IMR-90 (cell line): ENCODE measurements at places on chromosomes 6 and 20. TPM values are rescaled to one million over a fixed set of nuclear protein-coding genes. Genes with fewer than 3 reads are reported as not detected.
A peak's percentile ranks its signal among the peaks of the same experiment; 100 is the strongest.

DNA sequence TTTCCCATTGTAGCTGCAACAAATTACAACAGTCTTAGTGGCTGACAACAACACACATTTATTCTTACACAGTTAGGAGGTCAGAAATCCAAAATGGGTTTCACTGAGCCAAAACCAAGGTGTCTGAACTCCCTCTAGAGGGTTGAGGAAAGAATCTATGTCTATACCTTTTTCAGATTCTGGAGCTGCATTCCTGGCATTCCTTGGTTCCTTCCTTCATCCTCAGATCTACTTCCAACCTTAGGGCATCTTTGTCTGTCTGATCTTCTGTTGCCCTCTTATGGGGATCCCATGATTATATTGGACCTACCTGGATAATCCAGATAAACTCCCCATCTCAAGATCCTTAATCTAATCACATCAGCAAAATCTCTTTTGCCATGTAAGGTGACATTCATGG, 540.9 kb upstream of the MAP3K7 start:
- no peak for DNase-seq

FOXS1 gene
- not detected in 2 replicates for total RNA-seq

DNA sequence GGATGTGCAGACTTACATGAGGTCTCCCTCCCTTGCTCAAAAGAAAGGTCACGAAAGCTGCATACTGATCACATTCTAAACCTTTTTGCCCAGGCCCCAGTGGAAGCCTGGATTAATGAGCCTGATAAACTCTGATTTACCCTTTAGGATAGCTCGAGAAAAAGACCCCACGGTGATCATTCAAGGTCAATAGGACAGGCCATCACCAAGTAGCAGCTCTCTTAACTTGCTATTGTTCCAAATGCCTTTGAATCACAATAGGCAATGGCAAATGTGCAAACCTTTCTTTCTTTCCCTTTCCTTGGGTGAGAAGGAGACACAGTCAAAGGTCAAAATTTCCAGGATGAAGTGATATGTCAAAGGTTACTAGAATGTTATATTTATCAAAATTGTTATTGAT, 327.3 kb downstream of the HDGFL1 start:
- DNase-seq = no peak

DNA sequence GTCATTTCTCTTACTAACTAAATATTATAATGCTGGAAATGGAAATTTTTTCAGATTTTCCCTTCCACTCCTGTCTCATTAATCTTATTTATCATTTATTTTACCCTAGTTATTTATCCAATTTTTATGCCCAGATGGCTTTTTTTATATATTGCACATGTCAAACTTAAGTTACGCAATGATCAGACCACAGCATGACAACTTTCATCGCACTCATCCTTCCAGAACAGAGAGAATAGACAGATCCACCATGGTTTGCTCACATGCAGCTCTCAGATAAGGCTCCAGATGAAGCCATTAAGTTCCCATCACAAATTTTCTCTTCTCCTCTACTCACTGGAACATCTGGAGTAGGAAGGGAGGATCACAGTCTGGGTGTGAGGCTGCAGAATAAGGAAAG, 48.7 kb downstream of the MAP7 start:
- DNase-seq = no peak

- DNase-seq = no peak
Observed at GRCh38 chr20:39133201-39133600, 171.1 kb downstream of the DHX35 start.

DNA sequence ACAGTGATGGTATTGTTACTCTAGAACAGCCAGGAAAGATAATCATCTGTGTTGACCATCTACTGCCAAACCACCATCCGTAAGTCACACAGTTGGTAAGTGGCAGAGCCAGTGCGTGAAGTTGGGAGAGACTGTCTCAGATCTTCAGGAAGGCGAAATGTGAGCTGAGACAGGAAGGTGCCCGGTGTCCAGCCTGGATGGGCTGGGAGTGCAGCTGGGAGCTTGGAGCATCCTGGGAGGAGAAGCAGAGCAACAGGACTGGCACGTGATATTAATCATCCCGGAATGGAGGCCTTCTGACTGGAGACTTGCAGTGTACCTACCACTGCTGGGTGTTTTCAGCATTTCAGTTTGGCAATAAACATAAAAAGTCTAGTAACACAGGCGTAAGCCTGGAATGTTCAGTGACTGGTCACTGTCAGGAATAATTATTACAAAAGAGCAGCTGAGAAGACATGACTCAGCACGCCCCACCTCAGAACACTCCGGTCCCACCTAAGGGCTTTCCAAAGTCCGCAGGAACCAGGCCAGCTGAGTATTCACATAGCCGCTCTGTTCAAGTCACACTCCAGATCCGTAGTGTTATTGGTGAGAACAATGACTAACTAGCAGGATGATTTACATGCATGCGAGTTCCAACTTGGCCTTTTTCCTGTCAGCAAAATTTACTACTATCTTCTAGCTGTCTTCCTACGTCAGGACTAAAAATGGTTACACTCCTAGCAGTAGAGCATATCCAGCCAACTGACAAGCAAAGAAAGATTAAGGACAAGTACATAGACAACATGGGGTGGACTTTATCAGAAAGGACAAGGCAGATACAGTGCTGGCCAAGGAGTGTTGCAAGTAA, 45.1 kb upstream of the PNRC1 start:
- DNase-seq = peak; percentile 95
